ENCODE measurements at places on chromosomes 5 and 9.

DNA sequence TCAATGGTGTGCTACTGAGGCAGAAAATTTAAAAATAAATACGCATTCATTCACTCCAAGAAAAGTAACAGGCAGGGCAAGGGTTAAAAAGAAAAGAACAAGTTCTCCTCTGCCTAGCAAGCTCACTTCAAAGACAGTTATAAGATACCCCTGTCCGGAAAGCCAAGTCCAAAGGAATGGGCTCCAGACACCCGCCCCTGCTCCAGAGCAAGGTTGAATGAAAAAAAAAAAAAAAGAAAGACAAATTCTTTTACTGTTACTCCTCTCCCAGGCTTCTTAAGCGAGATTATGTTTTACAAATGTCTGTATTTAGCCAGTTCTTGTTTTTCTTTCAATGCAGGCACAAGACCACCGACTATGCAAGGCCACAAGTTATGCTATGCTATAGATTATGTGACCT lies 9.1 kb upstream of the ANXA2R start:
- DNase-seq = no peak

DNA sequence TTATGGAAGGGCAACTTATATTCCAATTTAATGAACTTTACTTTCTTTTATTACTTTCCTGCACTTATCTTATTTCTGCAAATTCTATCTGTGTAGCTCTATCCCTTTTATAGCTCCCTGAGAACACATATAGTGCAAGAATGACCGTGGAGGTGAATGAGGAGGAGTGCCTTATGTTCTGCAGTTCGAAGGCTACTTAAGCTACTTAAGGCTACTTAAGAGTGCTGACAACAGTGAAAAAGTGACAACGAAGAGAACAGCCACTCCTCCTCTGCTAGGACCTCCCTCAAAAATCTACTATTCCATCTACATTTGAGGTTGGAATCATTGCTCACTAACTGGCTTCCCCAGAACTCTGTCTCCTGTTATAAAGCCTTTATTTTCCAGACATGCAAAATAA lies 1365.7 kb upstream of the C9orf72 start:
- no peak for DNase-seq

- DNase-seq = no peak
Measured at GRCh38 chr5:79811081-79811480, 121.4 kb downstream of the CMYA5 start.

DNA sequence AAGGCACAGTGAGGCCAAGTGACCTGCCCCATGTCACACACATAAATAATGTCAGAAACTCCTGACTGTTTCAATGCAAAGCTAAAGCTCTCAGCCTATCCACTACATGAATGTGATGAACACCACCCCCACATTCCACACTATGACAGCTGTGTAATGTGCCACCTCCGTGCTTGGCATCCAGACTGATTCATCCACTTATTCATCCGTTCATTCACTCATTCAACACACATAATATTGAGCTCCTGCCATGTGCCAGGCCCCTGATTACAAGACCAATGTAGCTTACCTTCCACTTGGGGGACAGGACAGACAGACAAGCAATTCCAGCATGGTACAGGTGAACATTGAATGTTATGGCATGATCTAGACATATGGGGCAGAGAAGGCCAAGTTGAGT lies 46.2 kb upstream of the FABP6 start:
- DNase-seq = no peak

DNA sequence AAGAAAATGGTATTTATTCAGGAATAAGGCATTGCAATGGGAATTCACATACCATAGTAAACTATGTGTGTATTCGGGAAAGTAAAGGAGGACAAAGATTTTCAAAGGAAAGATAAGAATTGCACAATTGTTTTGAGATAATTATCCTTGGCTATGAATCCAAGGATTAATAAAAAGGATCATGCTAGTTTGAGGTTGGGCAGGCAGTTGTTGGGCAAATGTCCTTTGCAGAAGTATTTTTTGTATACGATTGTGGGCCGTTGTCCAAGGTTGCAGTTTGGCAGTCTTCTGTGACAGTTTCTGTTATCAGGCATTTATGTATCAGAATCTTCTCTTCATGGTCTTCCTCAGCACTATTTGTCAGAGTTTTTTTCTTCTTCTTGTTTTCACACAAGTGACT lies 10.6 kb upstream of the UBAP2 start:
- DNase-seq = no peak

- DNase-seq = no peak
Measured at GRCh38 chr5:112154940-112155686, 264.0 kb downstream of the EPB41L4A start.

- DNase-seq = no peak
Measured at GRCh38 chr5:99068944-99069650, 140.3 kb upstream of the CHD1 start.

- no peak for DNase-seq
Measured at GRCh38 chr5:128539038-128539429, 989 bp upstream of the FBN2 start.

Data from stimulated activated CD4-positive, alpha-beta T cell treated with anti-CD3 and anti-CD28 coated beads, Interleukin-1b, Interleukin-23, amount 100 ng/mL, for 48 hours (primary cell).